ENCODE measurements at places on chromosomes 7 and 10.

- DNase-seq: no peak
Observed at GRCh38 chr7:158617737-158618128, 30.1 kb upstream of the PTPRN2 start.

DNA sequence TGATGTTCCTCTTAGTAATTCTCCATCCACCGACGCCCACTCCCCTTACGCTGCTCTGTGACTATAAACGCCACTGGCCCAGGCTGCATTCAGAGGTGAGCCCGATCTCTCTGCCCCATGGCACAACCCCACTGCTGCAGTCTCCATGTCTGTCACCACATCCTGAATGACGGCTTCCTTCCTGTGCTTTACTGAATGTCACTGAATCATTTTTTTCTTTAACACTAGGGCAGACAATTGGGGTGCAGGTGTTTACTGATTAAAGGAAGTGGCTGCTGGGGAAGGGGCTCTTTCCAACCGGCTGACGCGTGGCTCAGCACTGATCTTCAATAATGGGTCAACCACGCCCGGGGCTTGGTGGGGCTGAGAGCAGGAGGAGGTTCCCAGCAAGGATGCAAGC is 208.3 kb downstream of the USP6NL start:
- DNase-seq: peak; percentile 30

- no peak for DNase-seq
Observed at GRCh38 chr10:95572131-95572820, 11.1 kb upstream of the SORBS1 start.

- no peak for DNase-seq
Observed at GRCh38 chr7:134828361-134828760, 48.9 kb downstream of the CALD1 start.

DNA sequence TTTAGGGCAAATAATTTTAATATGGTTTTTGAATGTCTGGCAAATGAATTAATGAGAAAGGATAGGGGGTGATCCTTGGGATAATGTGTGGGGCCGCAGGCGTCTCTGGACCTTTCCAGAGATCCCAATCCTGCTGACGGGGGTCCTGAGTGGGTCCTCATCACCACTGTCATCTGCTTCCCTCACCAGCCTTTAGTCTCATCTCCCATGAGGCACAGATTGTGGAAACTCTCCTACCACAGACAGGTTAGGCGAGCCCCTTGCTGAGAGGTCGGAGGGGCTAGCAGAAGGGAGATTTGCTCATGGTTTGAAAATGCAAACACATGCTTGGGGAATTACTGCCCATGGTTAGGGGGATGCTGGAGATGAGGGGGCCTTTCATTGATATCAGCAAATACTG is 484.6 kb downstream of the RPS24 start:
- no peak for DNase-seq

- peak; percentile 70 for DNase-seq
Observed at GRCh38 chr7:70647801-70648498, 484.0 kb upstream of the GALNT17 start.

DNA sequence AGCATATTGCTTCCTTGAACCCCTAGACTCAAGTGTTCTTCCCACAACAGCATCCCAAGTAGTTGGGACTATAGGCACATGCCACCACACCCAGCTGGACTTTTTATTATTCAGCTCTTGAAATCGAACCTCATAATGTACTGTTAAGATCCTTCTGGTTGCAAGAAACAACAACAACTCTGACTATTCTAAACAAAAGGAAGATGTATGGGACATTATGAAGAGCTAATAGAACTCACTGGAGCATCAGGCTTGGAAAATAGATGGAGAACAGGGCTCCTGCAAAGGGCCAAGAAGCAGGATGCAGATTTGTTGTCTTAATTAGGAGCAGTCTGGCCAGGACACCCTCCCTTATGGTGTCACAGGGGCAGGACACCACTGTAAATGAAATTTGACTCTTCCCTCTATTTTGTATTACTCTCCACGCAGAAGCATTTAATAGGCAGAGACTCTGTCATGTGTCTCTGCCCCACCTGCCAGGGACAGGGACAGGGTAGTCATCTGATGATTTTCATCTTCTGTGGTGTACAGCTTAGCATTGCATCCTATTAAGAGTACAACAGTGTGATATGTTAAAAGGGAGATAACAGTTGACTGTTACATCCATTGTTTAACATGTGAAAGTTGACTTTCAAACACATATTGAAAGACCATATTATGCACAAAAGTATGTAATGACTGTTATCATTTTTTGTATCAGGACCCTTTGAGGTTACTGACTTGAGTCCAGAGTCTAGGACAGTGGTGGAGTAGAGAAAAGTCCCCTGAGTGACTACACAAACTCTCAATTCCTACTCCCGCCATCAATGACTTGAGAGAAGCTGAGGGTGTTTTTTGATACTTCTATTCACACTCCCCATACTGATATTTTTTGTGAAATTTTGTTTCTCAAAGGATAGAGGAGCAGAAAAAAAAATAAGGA is 157.3 kb downstream of the LRRC4 start:
- no peak for DNase-seq

GRCh38 chr10:57972783-57973182 is 294.9 kb downstream of the IPMK start:
- no peak for DNase-seq

DNA sequence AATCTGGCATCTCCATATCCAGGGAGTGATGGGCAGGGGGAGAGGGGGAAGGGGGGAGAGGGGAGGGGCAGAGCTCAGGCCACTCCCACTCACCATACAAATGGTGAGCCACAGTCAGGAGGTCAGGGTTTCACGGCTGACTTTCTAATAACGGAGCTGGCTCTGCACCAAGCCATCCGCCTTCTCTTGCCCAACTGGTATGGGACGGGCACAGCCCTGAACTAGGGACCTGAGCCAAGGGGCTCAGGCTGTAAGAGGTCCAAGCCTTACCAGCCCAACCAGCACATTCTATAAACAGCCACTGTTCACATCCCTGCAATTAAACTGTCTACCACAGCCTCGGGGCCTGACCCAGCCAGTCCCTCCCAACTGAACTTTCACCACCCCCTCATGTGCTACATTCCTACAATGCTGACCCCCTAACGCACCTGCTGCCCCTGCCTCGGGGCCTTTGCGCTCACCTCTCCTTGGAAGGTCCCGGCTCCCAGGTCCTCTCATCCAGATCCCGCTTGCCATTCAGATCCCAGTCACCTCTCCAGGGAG is 32.5 kb downstream of the RGS10 start:
- DNase-seq: no peak

- no peak for DNase-seq
Observed at GRCh38 chr10:13400196-13400965, 52.3 kb upstream of the SEPHS1 start.

DNA sequence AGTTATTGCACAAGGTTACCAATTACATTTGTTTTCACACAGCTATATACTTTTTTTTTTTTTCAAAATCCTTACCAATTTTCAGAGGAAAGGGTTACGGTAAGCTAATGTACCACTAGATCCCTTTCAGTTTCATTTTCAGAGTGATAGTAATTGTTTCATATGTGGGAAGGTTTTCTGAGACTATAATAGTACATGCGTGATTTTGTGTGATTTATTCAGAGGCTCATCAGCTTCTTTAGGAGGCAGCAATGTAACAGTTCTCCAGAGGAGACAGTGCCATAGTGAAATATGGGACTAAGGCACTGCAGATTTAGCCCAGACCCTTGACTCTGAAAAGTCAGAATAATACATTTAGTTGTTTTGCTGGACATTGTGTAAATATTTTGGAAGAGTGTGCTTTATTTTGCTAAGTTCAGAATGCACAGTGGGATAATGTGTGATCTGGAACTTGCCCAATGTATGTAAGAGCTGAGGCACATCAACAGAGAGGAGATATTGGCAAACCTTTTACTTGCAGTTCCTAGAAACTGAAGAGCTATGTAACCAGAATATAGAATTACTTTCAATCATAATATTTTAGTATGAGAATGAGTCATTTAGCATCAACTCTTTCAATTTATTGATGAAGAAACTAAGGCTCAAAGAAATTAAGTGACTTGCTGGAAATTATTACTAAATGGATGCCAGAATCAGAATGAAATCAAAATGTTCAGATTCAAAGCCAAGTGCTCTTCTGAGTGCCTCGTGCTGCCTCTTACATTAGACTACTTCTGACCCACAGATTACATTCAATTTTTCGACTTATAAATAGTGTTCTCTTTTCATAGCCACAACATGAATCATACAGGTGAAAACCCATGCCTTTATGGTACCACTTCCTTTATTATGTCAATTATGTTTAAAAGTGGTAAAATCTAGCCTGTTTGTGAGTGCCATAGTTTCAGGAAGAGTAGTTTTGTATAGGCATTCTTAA is 207.7 kb upstream of the TEX47 start:
- DNase-seq: no peak

DNA sequence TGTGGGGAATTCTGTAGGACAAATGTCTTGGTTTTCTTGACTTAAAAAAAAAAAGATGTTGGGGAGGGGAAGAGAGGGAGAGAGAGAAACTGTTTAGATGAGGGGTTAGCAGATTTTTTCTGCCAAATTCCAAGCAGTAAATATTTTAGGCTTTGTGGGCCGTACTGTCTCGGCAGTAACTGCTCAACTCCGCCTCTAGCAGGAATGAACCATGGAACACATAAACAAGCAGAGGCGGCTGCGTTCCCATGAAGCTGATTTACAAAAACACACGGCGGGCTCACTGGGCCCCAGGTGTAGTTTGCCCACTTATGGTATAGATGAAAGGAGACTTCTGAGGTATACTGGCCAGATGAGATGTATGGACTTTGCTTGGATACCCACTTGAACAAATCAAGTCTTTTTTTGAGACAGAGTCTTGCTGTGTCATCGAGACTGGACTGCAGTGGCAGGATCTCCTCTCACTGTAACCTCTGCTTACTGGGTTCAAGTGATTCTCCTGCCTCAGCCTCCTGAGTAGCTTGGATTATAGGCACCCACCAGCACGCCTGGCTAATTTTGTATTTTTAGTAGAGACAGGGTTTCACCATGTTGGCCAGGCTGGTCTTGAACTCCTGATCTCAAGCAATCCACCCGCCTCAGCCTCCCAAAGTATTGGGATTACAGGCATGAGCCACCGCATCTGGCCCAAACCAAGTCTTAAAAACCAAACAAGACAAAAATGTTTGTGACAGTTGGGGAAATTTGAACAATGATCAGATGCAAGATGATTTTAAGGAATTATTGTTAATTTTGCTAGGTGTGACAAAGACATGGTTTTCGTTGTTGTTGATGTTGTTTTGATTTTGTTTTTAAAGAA is 9.7 kb upstream of the ADAMTS14 start:
- no peak for DNase-seq

DNA sequence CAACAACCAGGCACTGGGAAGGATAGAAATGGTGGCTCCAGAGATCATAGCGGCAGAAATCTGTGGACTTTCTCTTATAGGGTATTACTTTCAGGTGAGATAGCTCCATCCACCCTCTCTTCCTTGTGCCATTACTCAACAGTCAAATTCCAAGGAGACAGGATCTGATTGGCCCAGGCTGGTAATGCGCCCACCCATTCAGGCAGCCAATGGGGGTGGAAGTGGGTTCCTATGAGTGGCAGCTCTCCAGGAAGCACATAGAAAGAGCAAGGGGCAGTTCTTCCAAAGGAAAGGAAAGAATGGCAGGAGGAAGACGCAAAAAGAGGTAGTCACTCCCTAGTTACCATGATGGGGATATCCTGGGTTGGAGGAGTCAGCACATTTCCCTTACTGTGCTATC is 94.4 kb downstream of the STRA8 start:
- no peak for DNase-seq

DNA sequence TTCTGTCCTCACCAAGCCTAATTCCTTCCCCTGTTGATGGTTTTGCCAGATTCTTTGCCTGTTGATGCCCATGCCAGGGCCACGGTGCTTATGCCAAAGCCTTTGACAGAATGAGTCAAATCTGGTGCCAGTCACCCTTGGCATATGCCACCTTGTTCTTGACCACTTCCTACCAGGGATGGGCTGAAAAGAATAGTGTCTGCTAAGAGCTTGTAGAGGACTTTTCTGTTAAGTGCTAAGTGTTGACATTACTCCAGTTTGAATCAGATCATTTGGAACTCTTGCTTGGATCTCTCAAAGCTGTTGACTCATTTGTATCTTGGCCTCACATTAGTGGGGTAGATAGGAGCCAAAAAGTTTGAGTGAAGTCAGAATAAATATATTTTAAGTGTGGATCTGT is 661.2 kb downstream of the AUTS2 start:
- DNase-seq: no peak

DNA sequence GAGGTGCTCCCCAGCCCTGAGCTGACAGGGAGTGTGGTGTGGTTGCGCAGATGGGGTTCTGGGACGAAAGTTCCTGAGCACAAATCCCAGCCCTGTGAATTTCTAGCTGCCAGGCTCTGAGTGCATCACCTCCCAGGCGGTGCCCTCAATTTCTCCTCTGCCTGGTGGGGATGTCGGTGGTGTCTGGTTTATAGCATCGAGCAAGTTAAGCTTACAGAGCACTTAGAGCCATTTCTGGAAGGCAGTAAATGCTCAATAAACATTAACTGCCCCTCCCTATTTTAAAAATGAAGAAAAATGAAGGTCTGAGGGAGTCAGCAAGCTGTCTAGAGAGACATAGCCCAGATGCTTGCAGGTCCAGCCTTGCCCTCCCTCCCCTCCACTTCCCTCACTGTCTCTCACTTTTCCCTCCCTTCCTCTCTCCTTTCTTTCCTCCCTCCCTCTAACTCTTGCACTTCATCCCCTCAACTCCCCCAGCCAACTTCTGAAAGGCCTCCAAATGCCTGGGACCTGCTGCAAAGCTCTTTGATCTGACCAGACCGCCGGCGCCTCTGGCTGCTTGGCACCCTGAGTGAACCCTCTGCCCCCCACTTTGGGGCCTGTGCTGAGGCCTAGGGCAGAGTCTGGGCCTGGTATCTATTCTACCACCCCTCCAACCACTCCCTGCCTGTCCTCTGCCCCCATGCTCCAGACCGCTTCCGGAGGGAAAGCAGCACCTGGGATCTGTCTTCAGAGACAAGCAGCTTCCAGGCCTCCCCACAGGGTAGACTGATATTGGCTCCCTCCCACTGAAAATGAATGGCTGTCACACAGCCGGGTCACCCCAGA is 438.3 kb downstream of the RPS24 start:
- no peak for DNase-seq

DNA sequence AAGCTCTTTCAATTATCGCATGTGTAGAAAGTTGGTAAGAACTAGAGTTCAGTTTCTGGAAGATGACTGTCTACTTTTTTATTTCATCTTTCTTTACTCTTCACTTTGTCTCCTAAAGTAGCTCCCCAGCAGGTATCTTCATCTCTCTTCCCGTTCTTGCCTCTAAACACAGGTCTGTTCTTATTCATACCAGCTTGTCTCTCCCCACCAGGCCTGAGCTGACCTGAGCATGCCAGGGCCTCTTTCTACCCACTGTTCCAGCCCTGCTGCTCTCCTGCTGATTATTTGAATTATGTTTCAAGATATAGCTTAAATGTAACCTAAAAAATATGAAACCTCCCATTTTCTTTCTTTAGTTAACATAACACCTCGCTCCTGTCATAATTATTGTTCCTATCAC is 386.1 kb upstream of the LRGUK start:
- no peak for DNase-seq

- DNase-seq: no peak
Observed at GRCh38 chr7:77460057-77460486, 43.9 kb upstream of the GSAP start.
